ENCODE measurements at places on chromosomes 4 and X.

DNA sequence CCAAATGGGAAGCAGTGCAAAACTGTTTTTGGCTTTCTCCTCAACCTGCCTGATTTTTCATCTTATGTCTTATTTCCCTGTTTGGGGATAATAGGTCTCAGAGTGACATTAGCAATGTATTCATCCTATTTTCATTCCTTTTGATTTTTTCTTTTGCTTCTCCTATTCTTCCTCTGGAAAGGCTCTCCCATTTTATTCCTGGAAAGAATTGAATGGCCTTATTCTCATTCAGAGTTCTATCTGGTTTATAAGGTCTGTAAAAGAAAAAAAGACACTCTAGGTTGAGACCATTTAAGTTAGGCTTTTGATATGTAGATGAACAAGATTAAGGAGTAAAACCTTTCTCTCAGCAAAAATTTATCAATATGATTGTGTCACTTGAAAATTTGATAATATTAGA, 27.8 kb upstream of the ALB start:
- DNase-seq: no peak

GRCh38 chr4:1473718-1474117, 67.5 kb upstream of the NKX1-1 start:
- no peak for DNase-seq

GRCh38 chr4:42483426-42484379, 86.4 kb downstream of the SHISA3 start:
- DNase-seq: no peak

GRCh38 chr4:178271386-178271785, 829.1 kb upstream of the AGA start:
- no peak for DNase-seq

DNA sequence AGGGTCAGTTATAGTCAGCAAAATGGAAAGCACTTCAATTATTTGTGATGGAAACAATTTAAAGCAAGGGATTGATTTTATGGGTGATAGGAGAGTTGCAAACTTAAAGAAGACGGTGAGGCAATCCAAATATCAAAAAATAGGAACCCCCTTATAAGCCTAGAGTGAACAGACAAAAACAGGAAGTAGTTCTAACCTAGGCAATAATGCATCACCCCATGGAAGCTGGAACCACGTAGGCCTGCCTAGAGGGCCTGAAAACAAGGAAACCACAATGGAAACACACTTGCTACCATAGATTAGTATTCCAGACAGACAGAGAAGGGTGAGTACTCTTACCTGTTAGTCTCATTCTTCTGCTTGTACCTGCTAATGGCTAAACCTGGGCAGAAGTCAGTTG, 13.5 kb upstream of the GK2 start:
- DNase-seq: no peak

- DNase-seq: peak; percentile 45
These were observed 745 bp downstream of the TRIM2 start for GRCh38 chr4:153204728-153205648.

GRCh38 chr4:2910409-2910808, 52.8 kb downstream of the NOP14 start:
- DNase-seq: no peak

DNA sequence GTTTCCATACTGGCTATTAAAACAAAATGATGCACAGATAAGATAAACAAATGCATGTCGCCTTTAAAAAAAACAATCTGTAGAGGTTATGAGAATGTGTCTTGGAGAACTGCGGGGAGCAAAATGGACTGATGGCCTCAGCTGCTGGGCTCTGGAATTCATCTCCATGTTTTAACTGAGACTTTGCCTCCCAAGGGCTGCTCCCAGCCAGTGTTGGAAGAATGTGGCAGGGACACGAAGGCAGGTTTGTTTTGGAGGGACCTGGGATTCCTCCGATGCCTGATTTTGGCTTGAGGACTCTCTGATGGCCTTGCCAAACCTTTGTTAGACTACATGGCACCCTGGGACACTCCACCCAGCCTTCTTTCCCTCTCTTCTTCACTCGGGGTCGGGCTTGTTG, 83.5 kb upstream of the AP1S2 start:
- no peak for DNase-seq

DNA sequence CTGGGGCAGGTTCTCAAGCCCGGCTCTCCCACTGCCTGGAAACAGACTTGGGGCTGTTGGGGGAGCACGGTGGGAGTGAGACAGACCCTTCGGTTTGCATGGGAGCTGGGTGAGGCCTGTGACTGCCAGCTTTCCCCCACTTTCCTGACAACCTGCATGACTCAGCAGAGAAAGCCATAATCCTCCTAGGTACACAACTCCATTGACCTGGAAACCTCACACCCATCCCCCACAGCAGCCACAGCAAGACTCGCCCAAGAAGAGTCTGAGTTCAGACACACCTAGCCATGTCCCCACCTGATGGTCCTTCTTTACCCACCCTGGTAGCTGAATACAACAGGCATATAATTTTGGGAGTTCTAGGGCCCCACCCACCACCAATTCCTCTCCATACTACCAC, 57.6 kb upstream of the UBQLN2 start:
- no peak for DNase-seq

DNA sequence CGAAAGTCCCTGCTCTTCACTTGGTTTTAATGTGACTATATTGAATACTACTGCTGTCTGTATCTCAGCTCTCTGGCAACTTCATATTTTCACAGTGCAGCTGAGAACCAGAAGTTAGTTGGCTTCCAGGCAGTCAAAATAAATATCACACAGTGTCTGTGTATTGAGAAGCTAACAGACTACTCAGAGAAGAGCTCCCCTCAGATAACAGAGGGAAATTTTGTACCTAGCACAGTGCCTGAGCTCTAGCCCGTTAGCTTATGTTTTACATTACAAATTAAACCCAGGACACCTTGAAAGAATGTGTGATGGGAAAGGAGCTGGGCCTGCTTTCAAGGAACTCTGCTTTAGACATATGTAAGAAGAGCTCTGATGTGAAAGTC, 22.7 kb downstream of the JADE1 start:
- DNase-seq: no peak

- DNase-seq: no peak
These were observed 204.0 kb downstream of the SCFD2 start for GRCh38 chr4:53161787-53162433.

- no peak for DNase-seq
These were observed 100.9 kb upstream of the RADX start for GRCh38 chrX:106510713-106511403.

GRCh38 chrX:132480581-132481203, 8.1 kb downstream of the MBNL3 start:
- DNase-seq: peak; percentile 58

- no peak for DNase-seq
These were observed 112.5 kb upstream of the HAND2 start for GRCh38 chr4:173642509-173642908.

GRCh38 chr4:56630876-56631666, 50.0 kb downstream of the HOPX start:
- no peak for DNase-seq

GRCh38 chr4:72843466-72843865, 226.1 kb downstream of the COX18 start:
- no peak for DNase-seq

GRCh38 chrX:130103605-130104004, 6.7 kb downstream of the ELF4 start:
- no peak for DNase-seq

GRCh38 chr4:8392591-8393190, 47.8 kb downstream of the ACOX3 start:
- no peak for DNase-seq

GRCh38 chr4:71974681-71975080, 57.1 kb upstream of the NPFFR2 start:
- DNase-seq: no peak

All from CD4-positive, alpha-beta T cell treated with Interleukin-6 at 100 ng/mL for 8 hours (primary cell).